Panc1 (cell line): ENCODE measurements at places on chromosomes 5 and 9.
A peak's percentile ranks its signal among the peaks of the same experiment; 100 is the strongest.

DNA sequence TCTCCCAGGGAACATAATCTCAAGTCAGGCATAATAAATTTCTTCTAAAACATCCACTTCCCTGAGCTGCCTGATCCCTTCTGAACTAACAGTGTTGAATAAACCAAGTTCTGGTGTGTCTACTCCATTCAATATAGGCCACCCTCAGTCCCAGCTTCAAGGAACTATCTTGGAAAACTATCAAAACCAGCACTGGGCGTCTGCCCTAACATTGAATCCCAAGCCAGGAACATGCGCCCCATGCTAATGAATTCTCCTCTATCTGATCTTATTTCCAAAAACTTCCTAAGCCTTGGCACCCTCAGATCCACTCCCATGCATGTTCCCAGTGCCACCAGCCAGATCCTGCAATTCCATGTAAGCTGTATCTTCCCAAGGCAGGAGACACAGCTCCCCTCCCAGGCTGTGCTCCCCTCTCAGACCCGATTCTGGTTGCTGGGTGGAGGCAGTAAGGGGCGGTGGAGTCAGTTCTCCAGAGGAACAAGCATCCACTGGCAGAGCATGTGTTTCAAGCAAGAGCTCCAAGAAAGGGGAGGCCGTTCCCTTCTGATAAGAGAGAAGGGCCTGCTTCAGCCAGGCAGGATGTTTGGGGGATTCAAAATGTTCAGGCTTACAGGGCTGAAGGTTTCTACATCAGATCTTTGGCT, 13.1 kb upstream of the FOXI1 start:
- no peaks in the 10 kb centered on the region for H3K36me3 ChIP-seq
- no peaks in the 10 kb centered on the region for H3K4me1 ChIP-seq
- DNase-seq = no peak
- H3K27ac ChIP-seq = no peak overlapping the region
- no peak overlapping the region for H3K4me3 ChIP-seq

GRCh38 chr5:53249529-53250200, 140.1 kb upstream of the MOCS2 start:
- no peaks in the 10 kb centered on the region for H3K36me3 ChIP-seq
- no peaks in the 10 kb centered on the region; the same call in 1 of the 2 replicates for H3K4me1 ChIP-seq
- no peak overlapping the region for H3K4me3 ChIP-seq
- H3K27ac ChIP-seq = no peak overlapping the region
- peaks cover 2% of the 10 kb centered on the region; the same call in 1 of the 2 replicates for H3K27me3 ChIP-seq
- DNase-seq = peak; percentile 20

GRCh38 chr9:18385696-18386490, 88.1 kb upstream of the ADAMTSL1 start:
- no peaks in the 10 kb centered on the region for H3K36me3 ChIP-seq
- no peaks in the 10 kb centered on the region for H3K4me1 ChIP-seq
- H3K4me3 ChIP-seq = no peak overlapping the region
- no peak for DNase-seq

- no peak overlapping the region for H3K27ac ChIP-seq
- H3K4me3 ChIP-seq = no peak overlapping the region
- H3K36me3 ChIP-seq = no peaks in the 10 kb centered on the region
- DNase-seq = no peak
- H3K4me1 ChIP-seq = no peaks in the 10 kb centered on the region
These were observed 78.0 kb downstream of the GABRA1 start for GRCh38 chr5:161925960-161926359.

DNA sequence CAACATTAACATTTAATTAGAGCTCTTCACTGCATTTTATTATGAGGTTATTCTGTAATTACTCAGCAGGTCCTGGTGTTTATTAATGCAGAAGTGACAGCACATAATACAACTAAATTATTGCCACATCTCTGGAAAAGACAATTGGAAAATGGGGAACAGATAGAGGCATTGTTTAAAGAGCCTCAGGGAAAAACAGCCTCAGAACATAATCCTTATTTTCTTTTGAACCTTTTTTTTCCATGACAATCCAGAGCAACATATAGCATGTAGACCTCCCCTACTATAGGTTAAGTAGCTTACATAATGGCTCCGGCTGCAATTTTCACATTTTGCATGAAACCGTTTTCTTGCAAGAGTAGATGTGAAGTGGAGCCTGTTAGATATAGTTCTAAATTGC, 87.2 kb downstream of the RMI1 start:
- no peak overlapping the region for H3K4me3 ChIP-seq
- no peaks in the 10 kb centered on the region for H3K27me3 ChIP-seq
- no peaks in the 10 kb centered on the region for H3K36me3 ChIP-seq
- DNase-seq = no peak
- H3K4me1 ChIP-seq = no peaks in the 10 kb centered on the region
- no peak overlapping the region for H3K27ac ChIP-seq

- no peak overlapping the region for H3K27ac ChIP-seq
- DNase-seq = no peak
- no peaks in the 10 kb centered on the region for H3K4me1 ChIP-seq
These were observed 19.2 kb downstream of the PSD2 start for GRCh38 chr5:139814704-139815280.

- DNase-seq = no peak
- peak overlapping the region; percentile 35 for H3K4me3 ChIP-seq
- H3K27ac ChIP-seq = no peak overlapping the region
- no peaks in the 10 kb centered on the region; the same call in 1 of the 2 replicates for H3K4me1 ChIP-seq
- H3K27me3 ChIP-seq = 0 out of 2 replicates have a peak, but pooled peaks cover 2% of the 10 kb centered on the region
These were observed 831 bp downstream of the KLHL3 start for GRCh38 chr5:137734962-137735554.

DNA sequence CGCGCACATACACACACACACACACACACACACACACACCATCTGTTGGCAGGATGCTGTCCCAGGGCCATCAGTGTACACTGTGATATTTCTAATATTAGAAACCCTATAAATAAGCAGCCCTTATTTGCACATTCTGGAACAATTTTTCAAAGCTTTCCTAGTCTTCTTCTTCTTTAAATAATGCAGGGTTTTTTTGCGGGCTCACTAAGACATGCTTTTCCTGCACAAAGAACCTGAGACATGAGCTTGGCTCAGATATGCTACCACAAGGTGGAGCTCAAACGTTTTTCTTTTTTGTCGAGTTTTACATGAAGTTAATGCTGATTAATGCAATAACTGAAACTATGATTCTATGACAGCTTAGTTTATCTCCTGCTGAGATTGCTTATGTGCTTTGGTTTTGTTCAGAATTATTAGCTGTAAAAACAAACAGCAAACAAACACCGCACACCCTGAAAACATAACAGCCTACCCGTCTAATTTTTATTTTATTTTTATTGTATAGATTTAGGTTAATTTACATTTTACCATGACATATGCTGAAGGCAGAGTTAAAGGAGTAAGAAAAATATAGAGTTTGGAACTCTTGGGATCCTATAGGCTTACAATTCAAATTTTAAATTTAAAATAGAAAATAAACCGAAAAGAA, 95.8 kb downstream of the ALDH1A1 start:
- H3K36me3 ChIP-seq = no peaks in the 10 kb centered on the region
- no peaks in the 10 kb centered on the region for H3K27me3 ChIP-seq
- H3K27ac ChIP-seq = no peak overlapping the region
- H3K4me1 ChIP-seq = no peaks in the 10 kb centered on the region
- DNase-seq = no peak
- H3K4me3 ChIP-seq = no peak overlapping the region

GRCh38 chr5:6783787-6784186, 70.6 kb downstream of the TENT4A start:
- H3K4me1 ChIP-seq = no peaks in the 10 kb centered on the region
- H3K27ac ChIP-seq = no peak overlapping the region
- no peaks in the 10 kb centered on the region for H3K36me3 ChIP-seq
- DNase-seq = no peak
- H3K4me3 ChIP-seq = no peak overlapping the region

GRCh38 chr9:25224996-25225395, 453.2 kb downstream of the TUSC1 start:
- H3K4me1 ChIP-seq = no peaks in the 10 kb centered on the region
- no peak overlapping the region for H3K27ac ChIP-seq
- DNase-seq = no peak
- no peaks in the 10 kb centered on the region for H3K27me3 ChIP-seq
- H3K4me3 ChIP-seq = no peak overlapping the region
- no peaks in the 10 kb centered on the region for H3K36me3 ChIP-seq

GRCh38 chr9:75639971-75640610, 250.4 kb upstream of the PCSK5 start:
- no peaks in the 10 kb centered on the region for H3K4me1 ChIP-seq
- no peak overlapping the region for H3K27ac ChIP-seq
- no peak for DNase-seq
- no peak overlapping the region for H3K4me3 ChIP-seq
- H3K27me3 ChIP-seq = no peaks in the 10 kb centered on the region

- peak; percentile 58 for DNase-seq
- no peak overlapping the region for H3K4me3 ChIP-seq
- H3K36me3 ChIP-seq = no peaks in the 10 kb centered on the region
- peaks cover 2% of the 10 kb centered on the region; the same call in 1 of the 2 replicates for H3K27me3 ChIP-seq
These were observed 12.5 kb upstream of the SLC36A3 start for GRCh38 chr5:151315998-151316597.

- DNase-seq = no peak
- no peaks in the 10 kb centered on the region for H3K4me1 ChIP-seq
- peaks cover 24% of the 10 kb centered on the region for H3K36me3 ChIP-seq
- no peak overlapping the region for H3K27ac ChIP-seq
These were observed 27.4 kb downstream of the DROSHA start for GRCh38 chr5:31504529-31504928.

DNA sequence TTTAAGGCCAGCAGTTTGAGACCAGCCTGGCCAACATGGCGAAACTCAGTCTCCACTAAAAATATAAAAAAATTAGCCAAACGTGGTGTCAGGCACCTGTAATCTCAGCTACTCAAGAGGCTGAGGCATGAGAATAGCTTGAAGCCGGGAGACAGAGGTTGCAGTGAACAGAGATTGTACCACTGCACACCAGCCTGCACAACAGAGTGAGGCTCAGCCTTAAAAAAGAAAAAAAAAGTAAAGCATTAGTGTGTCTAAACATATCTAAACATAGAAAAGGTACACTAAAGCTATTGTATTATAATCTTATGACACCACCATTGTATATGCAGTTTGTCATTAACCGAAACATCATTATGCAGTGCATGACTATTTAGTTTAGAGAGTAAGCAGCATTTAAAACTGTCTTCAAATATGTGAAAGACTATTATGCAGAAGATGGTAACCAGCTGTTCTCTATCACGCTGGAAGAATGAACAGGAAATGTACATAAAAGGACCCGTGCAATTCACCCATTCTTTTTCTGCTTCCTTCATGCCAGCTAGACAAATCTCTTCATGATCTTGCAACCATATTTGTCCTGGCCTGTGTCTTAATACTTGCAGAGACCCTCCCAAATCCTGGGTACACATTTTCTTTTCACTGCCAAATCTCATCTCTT, 58.6 kb downstream of the ITGA1 start:
- H3K36me3 ChIP-seq = no peaks in the 10 kb centered on the region
- no peak for DNase-seq
- no peaks in the 10 kb centered on the region; the same call in 1 of the 2 replicates for H3K27me3 ChIP-seq

DNA sequence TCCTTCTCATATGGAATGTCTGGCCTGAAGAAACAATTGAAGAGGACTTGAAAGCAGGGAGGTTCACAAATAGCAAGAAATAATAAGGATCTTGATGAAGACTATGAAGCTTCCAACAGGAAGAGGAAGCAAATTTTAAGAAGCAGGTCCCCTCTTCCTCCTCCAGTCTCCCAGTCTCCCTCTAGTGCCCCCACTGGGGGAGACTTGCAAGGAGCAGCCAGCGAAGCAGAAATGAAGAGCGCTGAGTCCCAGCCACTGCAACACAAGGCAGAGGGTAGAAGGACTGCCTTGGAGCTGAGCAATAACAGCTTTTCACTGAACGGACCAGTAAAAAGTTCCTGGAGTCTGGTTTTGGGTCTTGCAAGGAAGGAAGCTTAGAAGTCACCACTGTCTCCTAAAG, 32.6 kb upstream of the ACO1 start:
- no peaks in the 10 kb centered on the region for H3K36me3 ChIP-seq
- H3K4me3 ChIP-seq = no peak overlapping the region
- H3K27me3 ChIP-seq = no peaks in the 10 kb centered on the region

DNA sequence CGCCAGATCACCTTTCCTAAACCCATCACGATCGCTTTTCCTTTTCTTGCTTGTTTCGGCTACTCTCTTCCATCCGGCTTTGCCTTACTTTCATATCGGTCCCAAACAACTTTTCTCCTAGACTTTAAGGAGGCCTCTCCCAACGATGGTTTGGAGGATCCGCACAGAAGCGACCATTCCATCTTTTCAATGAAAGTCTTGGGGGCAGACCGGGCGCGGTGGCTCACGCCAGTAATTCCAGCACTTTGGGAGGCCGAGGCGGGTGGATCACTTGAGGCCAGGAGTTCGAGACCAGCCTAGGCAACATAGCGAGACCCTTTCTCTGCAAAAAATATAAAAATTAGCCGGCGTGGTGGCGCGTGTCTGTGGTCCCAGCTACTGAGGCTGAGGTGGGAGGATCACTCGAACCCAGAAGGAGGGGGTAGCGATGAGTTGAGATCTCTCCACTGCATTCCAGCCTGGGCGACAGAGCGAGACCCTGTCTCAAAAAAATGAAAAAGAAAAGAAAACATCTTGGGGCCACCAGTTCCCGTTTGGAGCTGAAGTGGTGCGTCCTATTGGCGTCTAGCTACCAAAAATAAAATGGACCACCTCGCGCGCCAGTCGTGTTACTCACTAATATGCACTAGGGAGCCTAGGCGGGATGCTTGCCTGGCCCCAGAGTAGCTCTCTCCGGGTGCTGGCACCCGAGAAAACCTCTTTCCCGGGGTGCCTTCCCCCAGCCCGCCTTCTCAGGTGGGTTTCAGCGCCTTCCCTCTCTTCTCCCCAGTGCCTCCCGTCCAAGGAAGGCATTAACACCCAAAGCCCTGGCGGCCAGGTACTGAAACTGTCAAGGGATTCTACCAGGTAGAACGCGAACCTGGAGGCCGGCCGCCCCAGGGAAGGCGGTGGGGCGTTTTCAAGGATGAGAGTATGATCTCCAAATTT, 800 bp upstream of the AP3B1 start:
- H3K36me3 ChIP-seq = peaks cover 3% of the 10 kb centered on the region
- H3K4me3 ChIP-seq = peak overlapping the region; percentile 83
- H3K27ac ChIP-seq = peak overlapping the region; percentile 96
- H3K4me1 ChIP-seq = peaks cover 14% of the 10 kb centered on the region
- H3K27me3 ChIP-seq = no peaks in the 10 kb centered on the region

DNA sequence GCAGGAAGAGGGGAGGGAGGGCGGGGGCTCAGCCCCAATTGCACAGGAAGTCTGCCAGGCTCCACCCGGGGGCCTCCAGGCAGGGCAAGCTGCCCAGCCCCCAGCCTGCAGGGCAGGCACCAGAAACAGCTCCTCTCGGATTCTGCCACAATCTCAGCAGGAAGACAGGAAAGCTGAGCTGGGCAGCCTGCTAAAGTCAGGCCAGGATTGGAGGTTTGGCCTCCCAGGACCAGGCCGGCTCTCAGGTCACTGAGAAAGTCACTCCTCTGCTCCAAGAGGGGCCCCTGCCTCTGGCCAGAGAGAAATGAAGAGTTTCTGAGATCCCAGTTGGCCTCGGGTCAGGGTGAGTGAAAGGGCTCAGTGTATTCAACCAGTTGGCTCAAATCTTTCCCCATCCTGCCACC, 54.6 kb upstream of the STXBP1 start:
- H3K4me1 ChIP-seq = peaks cover 79% of the 10 kb centered on the region
- DNase-seq = no peak
- H3K36me3 ChIP-seq = no peaks in the 10 kb centered on the region
- no peaks in the 10 kb centered on the region for H3K27me3 ChIP-seq
- H3K4me3 ChIP-seq = no peak overlapping the region
